Fibroblast of upper back skin (primary cell): ENCODE measurements at places on chromosomes 16 and 17.

DNA sequence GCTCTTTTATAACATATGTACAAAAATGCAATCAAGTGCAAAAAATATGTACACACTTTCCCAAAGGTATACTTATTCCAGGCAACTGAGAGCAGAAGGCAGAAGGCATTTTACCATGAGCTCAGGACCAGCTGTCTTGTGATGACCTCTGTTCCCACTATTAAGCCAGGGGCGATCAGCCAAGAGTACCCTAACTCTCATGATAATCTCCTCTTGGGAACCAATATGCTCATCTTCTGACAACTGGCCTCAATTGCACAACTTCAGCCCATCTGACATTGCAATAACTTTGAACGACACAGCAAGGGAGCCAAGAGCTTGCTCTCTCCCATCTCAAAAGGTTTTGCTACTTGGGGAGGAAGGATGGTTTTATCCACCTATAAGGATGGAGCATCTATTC is 471.9 kb downstream of the HS3ST3B1 start:
- no peak for DNase-seq

DNA sequence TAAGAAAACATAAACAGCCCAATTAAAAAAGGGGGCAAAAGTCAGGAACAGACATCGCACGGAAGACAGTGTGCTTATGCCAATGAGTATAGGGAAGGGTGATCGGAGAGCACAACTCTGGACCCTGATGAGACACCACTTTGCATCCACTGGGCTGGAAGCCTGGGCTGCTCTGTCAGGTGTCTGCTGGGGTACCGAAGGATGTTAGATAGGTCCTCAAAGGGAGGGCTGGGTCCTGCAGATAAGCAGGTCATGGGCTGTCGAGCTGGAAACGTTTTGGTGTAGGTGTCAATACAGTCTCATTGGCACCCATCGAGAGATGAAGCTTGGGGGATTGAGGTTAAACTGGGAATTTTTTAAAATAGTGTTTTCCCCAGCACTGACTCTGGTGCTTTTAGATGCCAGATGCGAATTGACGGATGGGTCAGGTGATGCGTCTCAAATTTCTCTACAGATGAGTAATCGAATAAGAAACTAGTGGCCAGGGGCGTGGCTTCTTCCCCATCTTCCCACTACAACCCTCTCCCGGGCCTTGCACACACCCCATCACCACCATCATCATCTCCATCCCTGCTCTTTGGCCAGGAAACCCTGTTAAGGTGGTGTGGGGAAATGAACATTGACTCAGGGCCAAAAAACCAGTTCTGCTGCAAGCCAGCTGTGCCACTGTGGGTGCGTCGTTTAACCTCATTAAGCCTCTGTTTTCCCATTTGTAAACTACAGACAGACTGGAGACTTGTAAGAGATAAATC is 47.8 kb upstream of the IRF8 start:
- DNase-seq, result no peak

- DNase-seq, result no peak
Observed at GRCh38 chr17:81713004-81713555, 996 bp downstream of the SLC25A10 start.

GRCh38 chr16:7602291-7602950 is 269.8 kb downstream of the RBFOX1 start:
- no peak for DNase-seq

GRCh38 chr16:25372716-25373115 is 115.1 kb upstream of the ZKSCAN2 start:
- no peak for DNase-seq

GRCh38 chr16:68284847-68285246 is 20.5 kb downstream of the SLC7A6 start:
- no peak for DNase-seq

DNA sequence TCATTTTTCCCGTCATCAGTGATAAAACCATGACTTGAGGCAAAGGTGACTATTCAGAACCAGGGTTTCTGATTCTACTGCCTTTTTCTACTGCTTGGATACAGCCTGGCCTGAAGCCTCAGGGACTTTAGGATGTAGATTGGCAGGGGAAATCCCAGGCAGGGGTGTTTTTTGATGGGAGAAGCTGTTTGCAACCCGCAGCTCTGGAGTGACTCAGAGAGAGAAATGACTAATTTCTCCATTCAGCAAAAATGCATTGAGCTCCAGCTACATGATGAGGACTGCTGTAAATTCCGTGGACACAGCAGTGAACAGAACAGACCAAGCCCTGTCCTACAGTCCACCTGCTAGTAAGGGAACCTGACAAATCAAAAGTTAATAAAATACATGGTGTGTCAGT is 560.6 kb downstream of the CDH13 start:
- peak; percentile 69 for DNase-seq

- no peak for DNase-seq
Observed at GRCh38 chr17:61366076-61366714, 33.4 kb upstream of the TBX2 start.

DNA sequence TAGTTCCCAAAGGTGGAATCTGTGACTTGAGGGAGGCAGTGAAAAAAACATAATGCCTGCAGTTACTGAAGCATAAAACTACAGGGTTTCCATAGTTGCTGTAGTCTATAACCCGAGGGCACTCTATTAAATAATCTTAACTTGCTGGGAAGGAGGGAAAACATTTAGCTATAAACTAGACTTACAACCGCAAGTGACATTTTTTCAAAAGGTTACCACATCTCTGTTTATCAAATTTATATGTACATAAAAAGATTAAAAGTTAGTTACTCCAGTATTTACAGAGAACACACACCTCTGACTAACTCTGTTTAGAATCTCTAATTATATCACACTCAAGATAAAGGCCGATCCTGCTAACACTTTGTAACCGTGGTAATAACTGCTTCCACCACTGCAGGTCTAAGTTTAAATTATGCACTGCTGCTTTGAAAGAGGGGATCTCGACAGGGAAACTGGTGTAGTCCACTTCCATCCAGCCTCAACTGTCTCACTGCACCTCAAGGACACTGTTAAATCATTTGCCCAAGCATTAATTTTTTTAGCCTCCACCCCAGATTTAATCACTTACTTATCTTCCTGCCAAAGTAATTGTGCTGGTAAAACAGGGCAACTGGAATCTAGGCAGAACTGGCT is 14.6 kb downstream of the KCNJ16 start:
- no peak for DNase-seq

DNA sequence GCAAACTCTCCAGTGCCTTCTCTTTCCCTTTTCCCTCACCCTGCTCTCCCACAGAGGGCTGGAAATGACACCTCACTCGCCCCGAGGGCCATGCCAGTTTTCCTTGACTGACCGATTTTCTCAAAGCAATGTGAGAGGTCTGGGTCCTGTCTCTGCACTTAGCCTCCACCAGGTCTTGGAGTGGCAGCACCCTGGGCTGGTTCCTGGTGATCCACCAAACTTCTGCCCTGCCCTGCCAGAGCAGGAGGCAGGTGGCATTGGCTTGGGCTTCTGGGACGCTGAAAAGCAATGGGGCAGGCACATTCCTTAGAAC is 97.5 kb downstream of the RAB11FIP4 start:
- DNase-seq, result no peak

DNA sequence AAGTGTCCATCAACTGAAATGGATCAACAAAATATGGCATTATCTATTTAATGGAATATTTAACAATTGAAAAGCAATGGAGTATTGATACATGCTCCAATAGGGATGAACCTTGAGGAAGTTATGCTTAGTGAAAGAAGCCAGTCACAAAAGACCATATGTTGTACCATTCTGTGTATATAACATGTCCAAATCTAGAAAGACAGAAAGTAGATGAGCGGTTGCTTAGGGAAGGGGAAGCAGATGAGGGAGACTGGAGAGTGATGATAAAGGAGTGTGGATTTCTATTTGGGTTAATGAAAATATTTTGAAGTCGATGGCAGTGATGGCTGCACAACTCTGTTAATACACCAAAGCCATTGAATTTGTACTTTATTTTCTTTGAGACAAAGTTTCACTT is 8.5 kb upstream of the ERN1 start:
- no peak for DNase-seq

GRCh38 chr17:17402558-17402957 is 74.2 kb upstream of the MED9 start:
- peak; percentile 29 for DNase-seq

- peak; percentile 81 for DNase-seq
Observed at GRCh38 chr17:28763804-28764266, 20.0 kb downstream of the TRAF4 start.

DNA sequence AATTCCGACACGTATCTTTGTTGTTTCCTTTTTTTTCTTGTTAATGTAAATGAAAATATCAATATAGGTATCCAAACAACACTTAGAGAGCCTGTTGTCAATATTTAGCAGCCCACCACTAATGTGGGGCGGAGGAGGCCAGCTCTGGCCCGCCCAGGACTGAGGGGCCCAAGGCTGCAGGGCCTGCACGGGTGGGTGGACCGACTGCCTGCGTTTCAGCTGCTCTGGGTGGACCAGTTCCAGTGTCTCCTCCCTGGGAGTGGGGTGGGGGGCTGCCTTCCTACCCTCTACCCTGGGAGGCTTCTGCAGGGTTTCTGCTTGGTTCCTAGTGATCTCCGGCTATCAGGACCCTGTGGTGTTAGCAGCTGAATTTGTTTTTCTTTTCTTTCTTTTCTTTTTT is 15.9 kb upstream of the ADGRG1 start:
- no peak for DNase-seq

DNA sequence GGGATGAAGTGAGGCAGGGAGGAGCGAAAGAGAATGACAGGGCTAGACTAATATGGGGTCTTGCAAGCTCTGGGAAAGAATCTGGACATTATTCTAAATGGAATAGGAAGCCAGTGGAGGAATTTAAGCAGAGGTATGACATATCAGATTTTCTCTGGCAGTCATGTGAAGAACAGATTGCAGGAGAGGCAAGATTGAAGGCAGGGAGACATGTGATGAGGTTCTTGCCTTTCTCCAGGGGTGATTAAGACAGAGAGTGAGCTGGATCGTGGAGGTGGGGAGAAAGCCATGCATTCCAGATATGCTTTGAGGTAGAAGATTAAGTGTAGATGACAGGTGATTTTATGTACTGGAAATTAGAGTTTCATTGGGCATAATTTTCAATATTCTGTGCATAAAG is 4.3 kb upstream of the THAP11 start:
- DNase-seq, result no peak

- DNase-seq, result no peak
Observed at GRCh38 chr16:450785-451512, 25.5 kb downstream of the RAB11FIP3 start.

- DNase-seq, result no peak
Observed at GRCh38 chr17:31374094-31374447, 17.4 kb upstream of the RAB11FIP4 start.

DNA sequence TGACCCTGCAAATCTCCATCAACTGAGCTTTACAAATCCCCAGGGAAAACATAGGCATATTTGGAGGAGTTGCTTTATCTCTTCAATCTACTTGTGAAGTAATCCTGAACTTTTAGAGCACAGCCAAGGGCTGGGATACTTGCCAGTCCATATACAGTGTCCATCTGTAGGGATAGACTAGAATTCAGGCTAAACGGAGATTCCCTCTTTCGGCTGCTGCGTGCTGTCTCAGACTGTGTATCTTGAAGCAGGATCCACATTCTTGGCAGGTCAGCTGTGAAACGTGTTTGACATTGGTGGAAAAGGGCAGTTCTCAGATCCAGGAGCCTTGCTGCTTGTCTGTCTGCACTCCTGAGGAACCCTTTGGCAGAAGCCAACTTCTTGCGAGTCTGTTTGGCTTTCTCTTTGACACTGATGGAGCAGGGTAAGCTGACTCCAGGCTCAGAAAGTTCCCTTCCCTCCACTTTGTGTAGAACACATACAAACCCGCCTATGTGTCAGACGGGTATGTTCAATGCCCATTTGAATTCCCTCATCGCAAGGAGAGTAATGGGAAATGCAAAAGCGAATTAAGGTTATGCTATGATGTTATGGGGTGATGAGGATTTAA is 221.8 kb downstream of the MAP2K4 start:
- peak; percentile 13 for DNase-seq

- no peak for DNase-seq
Observed at GRCh38 chr17:73184136-73184993, 8.5 kb upstream of the COG1 start.

GRCh38 chr17:17549732-17550366 is 41.7 kb downstream of the PEMT start:
- no peak for DNase-seq

DNA sequence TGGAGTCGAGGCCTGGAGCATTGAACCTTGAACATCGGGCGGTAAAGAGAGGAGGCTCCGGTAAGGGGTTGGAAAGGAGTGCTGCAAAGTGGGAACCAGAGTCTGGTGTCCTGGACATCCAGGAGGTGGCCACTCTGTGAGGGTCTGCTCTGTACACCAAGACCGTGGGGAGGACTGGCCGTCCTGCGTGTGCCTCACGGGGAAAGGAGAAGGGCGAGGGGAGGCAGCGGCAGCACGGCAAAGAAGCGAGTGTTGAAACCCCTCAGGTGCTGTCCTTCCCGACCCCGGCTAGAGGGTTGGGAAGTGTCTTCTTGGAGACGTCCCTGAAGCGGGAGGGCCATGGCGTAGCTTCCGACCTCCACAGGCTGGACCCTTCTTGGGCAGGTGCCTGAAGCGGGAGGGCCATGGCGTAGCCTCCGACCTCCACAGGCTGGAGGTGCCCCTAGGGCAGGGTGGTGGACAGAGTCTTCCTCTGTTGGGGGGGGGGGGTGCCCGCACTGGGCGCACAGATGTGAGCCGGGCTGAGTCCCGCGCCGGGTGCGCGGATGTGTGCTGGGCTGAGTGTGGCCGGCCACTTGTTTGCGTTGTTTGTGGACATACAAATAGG is 42.0 kb downstream of the FOXK2 start:
- DNase-seq, result no peak
